ENCODE measurements at places on chromosomes 11 and 22. TPM values are rescaled to one million over a fixed set of nuclear protein-coding genes. Genes with fewer than 3 reads are reported as not detected.
A peak's percentile ranks its signal among the peaks of the same experiment; 100 is the strongest.

GRCh38 chr11:12813371-12814225 lies 139.4 kb downstream of the TEAD1 start:
- DNase-seq = peak; percentile 83

DNA sequence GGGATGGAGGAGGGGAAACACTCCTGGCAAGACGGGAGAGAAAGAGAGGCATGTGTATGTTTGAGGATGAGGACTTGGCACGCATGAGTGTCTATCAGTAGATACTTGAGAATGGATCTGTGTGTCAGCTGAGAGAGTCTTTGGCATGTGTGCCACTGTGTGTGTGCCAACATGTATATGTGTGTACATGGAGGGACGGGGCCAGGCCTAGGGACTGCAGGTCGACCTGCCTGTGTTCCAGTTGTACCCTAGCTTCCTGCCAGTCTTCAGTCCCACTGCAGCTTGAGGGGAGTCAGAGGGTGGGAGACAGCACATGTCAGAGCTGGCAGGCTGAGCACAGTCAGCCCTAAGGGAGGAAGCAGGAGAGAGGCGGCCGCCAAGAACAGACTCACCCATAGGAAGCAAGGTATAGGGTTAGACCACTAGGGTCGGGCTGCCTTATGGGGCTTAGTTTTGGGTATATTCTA lies 5.6 kb downstream of the CLCF1 start:
- DNase-seq = no peak

DNA sequence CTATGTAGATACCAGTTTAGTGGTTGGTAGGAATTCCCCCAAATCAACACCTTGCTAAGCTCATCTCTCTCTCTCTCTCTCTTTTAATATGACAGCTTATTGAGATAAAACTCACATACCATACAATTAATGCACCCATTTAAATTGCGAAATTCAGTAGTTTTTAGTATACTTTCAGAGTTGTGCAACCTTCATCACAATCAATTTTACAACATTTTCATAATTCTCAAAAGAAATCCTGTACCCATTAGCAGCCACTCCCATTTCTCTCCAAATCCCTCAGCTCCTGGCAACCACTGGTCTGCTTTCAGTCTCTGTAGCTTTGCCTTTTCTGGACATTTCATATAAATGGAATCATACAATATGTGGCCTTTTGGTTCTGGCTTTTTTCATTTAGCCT lies 13.3 kb downstream of the NNMT start:
- no peak for DNase-seq

RASL10A gene
- total RNA-seq = not detected

- DNase-seq = no peak
These were observed 16.5 kb downstream of the LRRC10B start for GRCh38 chr11:61524963-61525587.

- no peak for DNase-seq
These were observed 28.6 kb downstream of the PTPRJ start for GRCh38 chr11:48008951-48009270.

DNA sequence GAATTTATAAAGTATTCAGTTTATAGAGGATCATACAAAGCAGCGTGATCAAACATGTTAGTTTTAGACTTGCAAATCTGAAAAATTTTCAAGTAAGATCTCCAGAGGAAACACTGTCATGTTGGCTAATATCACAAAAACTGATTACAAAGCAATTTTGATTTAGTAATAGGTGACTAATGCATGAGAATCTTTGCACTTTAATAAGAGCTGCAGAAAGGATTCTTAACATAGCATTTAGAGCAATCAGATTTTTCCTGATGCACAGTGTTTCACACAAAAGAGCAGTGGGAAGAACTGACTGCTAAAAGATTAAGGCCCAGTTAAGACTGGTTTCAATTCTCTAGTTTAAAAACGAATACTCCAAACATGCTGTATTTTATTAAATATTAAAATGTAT lies 321.2 kb downstream of the GUCY1A2 start:
- DNase-seq = no peak

NXPE4 gene
- total RNA-seq = not detected

SNX32 gene
- total RNA-seq = not detected

DNA sequence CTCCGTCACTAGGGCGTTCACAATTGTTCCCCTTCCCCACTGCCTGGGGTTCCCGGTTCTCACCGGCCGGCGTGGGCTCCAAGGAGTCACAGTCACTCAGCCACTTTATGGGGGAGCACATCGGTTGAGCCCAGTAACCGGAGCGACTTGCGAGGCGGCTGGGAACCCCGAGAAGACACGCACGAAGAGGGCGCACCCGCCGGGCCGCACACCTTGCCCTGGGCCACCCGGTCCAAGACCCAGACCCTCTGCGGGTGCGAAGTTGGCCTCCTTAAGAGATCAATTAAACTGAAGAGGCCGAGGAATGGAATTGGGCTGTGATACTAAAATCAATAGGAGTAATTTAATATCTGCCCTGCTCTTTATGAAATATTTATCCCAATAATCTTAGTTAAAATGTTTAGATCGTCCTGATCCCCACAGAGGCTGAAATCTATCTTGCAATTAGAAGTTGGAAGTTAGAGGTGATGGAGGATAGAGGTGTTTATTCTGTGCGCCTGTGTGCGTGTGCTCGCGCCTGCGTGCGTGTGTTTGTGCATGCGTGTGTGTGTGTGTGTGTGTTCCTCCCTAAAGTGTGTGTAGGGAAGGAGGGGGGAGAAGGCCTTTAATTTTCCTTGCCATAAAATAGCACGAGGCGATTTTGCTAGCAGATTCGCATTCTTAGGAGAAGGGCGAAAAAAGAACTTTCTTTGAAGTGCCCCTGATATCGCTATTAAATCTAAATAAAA lies 954 bp upstream of the MN1 start:
- DNase-seq = peak; percentile 41

GRCh38 chr22:46893281-46894020 lies 131.0 kb downstream of the TBC1D22A start:
- DNase-seq = no peak

GRCh38 chr11:126051117-126051516 lies 11.5 kb downstream of the CDON start:
- DNase-seq = no peak

- no peak for DNase-seq
These were observed 41.5 kb downstream of the RNF141 start for GRCh38 chr11:10499452-10499851.

MFRP gene
- not detected for total RNA-seq

DNA sequence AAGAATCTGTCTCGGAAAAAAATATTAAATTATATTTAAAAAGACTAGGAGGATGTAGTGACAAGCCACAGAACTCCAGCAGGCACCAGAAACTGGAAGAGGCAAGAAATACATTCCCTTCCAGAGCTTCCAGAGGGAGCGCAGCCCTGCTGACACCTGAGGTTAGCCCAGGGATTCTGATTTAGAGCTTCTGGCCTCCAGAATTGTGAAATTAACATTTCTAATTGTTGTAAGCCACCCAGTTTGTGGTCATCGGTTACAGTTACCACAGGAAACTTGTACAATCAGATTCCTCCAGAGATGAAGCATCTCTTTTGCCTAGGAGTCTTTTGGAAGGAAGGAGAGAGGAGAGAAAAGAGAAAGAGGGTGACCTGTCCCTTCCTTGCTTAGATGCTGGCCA lies 6.4 kb upstream of the UBASH3B start:
- no peak for DNase-seq

DNA sequence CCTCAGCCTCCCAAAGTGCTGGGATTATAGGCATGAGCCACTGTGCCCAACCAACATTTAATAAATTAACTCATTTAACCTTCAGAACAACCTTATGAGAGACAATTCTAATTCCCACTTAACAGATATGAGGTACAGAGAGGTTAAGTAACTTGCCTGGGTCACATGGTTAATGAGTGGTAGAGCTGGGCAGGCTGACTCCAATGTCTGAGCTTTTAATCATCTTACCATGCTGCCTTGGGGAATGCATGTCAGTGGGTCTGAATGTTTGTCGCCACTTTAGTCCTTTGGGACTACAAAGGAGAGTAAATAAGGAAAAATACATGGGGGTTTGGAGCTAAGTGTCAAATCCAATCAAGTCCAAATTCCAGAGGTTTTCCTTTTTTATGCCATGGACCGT lies 11.2 kb upstream of the PIK3C2A start:
- DNase-seq = no peak

DNA sequence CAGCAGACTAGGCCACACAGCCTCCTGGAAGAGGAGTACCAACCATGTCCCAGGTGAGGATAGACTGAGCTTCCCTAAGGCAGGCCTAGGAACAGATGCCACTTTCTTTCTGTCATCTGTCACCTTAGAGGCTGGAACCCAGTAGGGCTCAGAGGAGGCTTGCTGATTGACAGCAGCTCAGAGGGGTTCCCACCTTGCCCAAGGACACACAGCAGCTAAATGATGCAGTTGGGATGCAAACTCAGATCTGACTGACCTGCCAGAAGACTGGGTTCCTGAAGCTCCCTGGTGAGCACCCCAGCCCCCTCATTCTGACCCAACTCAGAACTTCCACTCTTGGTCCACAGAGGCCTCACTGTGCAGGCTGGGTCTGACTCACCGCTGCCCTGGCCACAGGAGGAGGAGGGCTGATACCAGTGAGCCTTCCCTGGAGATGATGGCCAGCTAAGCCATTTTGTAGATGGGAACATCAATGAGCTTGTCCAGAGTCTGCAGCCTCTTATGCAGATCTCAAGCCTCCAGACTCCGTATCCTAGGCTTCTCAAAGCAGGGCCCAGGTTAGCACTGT lies 14.0 kb downstream of the CAPN5 start:
- no peak for DNase-seq

C11orf97 gene
- not detected for total RNA-seq

Data from Caki2 (cell line).